ENCODE measurements at places on chromosomes 12 and 14.

GRCh38 chr14:101223127-101223526, 319.6 kb upstream of the RTL1 start:
- peaks cover 7% of the 10 kb centered on the region for H3K4me1 ChIP-seq
- DNase-seq = no peak
- peaks cover 2% of the 10 kb centered on the region for H3K36me3 ChIP-seq
- H3K27ac ChIP-seq = no peak overlapping the region

DNA sequence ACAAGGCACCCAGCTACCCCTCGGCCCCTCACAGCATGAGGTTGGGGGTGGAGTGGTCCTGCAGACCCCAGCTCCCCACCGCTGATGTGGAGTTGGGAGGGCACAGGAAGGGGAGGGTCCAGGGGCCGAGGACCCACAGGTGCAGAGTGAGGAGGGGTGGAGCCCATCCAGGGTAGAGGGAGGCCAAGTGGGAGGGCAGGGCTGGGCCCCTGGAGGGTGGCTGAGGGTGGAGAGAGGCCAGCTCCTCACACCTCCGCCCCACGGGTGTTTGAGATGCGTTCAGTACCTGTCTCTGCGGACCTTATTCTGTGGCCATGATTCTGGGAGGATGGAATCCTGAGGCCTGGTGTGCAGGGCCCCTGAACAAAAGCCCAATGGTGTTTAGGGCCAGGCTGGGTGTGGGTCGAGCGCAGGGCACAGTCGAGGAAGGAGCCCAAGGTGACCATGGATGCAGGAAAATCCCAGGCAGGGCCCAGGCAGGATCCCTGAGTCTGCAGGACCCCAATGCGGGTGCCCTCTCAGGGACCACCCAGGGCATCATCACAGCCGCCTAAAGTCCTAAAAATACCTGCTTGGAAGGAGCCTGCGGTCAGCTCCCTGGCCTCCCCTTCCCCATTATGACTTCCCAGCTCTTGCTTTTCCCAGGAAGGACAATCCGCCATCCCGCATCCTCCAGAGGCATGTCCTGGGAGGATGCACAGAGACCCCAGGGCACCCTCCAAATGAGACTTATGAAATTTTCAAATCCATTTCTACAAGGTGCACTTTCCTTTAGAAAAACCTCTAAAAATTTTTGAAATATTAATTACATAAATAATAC, 377.1 kb upstream of the SFSWAP start:
- peaks cover 1% of the 10 kb centered on the region for H3K36me3 ChIP-seq
- H3K4me1 ChIP-seq = no peaks in the 10 kb centered on the region
- DNase-seq = no peak
- no peak overlapping the region for H3K4me3 ChIP-seq

DNA sequence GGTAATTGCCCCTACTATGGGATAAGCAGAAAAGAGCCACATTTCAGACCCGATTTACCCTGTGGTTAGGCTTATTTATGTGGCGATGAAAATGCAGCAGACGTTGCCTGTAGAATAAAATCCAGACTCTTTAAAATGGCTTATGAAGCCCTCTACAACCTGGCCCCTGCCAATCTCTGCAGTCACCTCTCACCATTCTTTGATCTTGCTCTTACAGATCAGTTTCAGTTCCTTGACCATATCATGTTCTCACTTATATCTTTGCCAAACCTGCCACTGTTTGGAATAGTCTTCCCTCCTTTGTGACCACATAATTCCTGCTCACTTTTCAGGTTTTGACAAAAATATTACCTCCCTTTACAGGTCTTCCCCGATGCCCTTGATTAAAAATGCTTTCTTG, 264.3 kb upstream of the GARIN6 start:
- DNase-seq = no peak
- H3K27me3 ChIP-seq = peaks cover 2% of the 10 kb centered on the region
- no peak overlapping the region for H3K4me3 ChIP-seq

DNA sequence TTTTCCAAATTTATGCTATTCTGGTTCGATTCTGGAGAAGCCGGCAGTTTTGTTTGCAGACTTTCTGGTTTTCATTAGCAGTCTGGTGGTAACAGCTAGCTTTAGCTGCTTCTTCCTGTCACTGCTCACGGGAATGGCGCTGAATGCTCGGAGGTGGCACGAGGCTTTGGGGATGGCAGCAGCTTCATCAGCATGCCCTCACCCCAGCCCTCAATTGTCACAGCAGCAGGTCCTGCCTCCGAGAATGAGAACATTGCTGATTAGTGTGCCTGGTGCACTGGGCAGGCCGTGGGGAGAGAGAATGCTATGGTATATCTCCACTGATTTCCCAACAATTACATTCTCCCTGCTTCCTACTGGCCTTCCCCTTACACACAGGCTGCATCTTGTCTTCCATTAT, 73.6 kb downstream of the SAMD4A start:
- peaks cover 5% of the 10 kb centered on the region for H3K36me3 ChIP-seq
- no peak for DNase-seq
- H3K27me3 ChIP-seq = no peaks in the 10 kb centered on the region
- H3K27ac ChIP-seq = no peak overlapping the region
- peaks cover 47% of the 10 kb centered on the region for H3K4me1 ChIP-seq
- H3K4me3 ChIP-seq = no peak overlapping the region

- H3K4me1 ChIP-seq = peaks cover 75% of the 10 kb centered on the region
- no peaks in the 10 kb centered on the region for H3K27me3 ChIP-seq
- no peaks in the 10 kb centered on the region for H3K36me3 ChIP-seq
- peak overlapping the region; percentile 99 for H3K27ac ChIP-seq
- DNase-seq = no peak
These were observed 91.0 kb downstream of the LRRC74A start for GRCh38 chr14:76917158-76917596.

- H3K4me1 ChIP-seq = peaks cover 19% of the 10 kb centered on the region
- no peaks in the 10 kb centered on the region for H3K27me3 ChIP-seq
- H3K4me3 ChIP-seq = peak overlapping the region; percentile 33
- DNase-seq = no peak
These were observed 1.4 kb upstream of the CHFR start for GRCh38 chr12:132888852-132889251.

GRCh38 chr14:58947814-58948445, 240.5 kb upstream of the DAAM1 start:
- peaks cover 5% of the 10 kb centered on the region for H3K36me3 ChIP-seq
- H3K4me1 ChIP-seq = peaks cover 12% of the 10 kb centered on the region
- no peak overlapping the region for H3K4me3 ChIP-seq
- H3K27ac ChIP-seq = no peak overlapping the region
- no peaks in the 10 kb centered on the region for H3K27me3 ChIP-seq

DNA sequence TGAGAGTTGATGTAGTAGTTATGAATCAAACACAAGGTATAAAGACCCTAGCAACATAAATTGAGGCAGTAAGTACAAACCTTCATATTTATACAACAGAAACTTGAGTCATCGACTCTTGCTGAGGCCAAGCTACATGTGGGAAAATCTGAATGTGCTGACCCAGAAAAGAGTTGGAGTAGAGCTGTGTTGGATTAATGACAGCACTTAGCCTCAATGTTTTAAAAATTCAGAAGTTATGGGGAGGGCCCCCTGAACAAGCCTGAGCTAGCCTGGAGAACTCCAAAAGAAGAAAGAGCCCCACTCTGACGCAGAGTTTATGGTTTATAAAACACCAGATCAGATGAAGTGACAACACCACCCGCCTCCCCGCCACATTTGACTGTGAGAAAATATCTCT, 100.0 kb downstream of the DUSP6 start:
- no peak overlapping the region for H3K27ac ChIP-seq
- DNase-seq = no peak
- no peaks in the 10 kb centered on the region for H3K36me3 ChIP-seq
- no peak overlapping the region for H3K4me3 ChIP-seq

- H3K27me3 ChIP-seq = peaks cover 11% of the 10 kb centered on the region
- H3K4me1 ChIP-seq = no peaks in the 10 kb centered on the region
- DNase-seq = no peak
- no peak overlapping the region for H3K27ac ChIP-seq
- no peak overlapping the region for H3K4me3 ChIP-seq
- H3K36me3 ChIP-seq = no peaks in the 10 kb centered on the region
These were observed 6.0 kb downstream of the SDS start for GRCh38 chr12:113397497-113398197.

DNA sequence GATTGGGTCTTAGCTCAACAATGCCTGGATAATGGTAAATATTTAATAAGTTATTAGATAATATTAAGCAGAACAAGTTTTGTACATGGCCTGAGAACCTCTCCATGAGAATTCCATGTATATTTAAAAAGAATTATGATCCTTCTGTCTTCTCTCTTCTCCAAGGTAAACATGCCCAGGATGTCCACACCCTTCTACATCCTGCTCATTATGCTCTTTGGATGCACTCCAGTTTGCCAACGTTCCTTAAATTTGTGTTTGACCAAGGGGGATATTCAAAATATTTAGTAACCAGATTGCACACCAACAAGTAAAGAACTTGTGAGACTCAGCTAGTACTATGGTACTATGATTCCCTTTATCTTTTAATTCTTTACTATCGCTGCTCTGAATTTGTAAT, 44.8 kb upstream of the ERGIC2 start:
- peaks cover 5% of the 10 kb centered on the region for H3K36me3 ChIP-seq
- H3K27ac ChIP-seq = peak overlapping the region; percentile 42
- no peak for DNase-seq

GRCh38 chr12:34352098-34352497, 329.8 kb downstream of the ALG10 start:
- H3K27me3 ChIP-seq = no peaks in the 10 kb centered on the region
- no peaks in the 10 kb centered on the region for H3K4me1 ChIP-seq
- no peak for DNase-seq
- H3K36me3 ChIP-seq = no peaks in the 10 kb centered on the region
- H3K27ac ChIP-seq = no peak overlapping the region

- no peak for DNase-seq
- no peak overlapping the region for H3K27ac ChIP-seq
- H3K4me3 ChIP-seq = no peak overlapping the region
These were observed 127.9 kb upstream of the TMEM132D start for GRCh38 chr12:130031571-130032189.

DNA sequence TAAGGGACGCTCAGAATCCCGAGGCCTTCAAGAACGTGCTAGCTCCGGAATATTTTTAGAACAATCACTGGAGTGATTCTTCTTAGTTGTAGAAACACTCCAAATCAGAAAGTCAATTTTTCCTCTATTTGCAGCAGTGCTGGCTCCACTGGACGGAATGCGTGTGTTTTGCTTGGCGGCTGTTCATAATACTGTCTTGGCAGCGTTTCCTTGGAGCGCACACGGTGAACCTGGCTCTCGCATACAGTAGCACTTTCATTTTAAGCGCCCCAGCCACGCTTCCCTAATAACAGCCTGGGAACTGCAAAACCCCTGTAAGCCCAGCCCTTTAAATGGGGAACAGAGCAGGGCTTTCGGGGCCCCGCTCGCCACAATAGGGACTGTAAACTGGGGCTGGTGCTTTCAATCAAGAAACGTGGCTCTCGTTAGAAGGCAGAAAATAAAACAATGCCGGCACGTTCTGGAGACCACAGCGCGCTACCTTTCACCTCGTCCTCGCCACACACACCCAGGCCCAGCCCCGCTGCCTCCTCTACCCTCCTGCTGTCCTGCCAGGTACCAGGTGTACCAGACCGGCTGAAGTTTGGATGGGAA, 79.9 kb downstream of the BCL11B start:
- H3K4me3 ChIP-seq = peak overlapping the region; percentile 57
- H3K27ac ChIP-seq = peak overlapping the region; percentile 37
- peaks cover 15% of the 10 kb centered on the region for H3K4me1 ChIP-seq
- H3K27me3 ChIP-seq = peaks cover 36% of the 10 kb centered on the region
- peak; percentile 74 for DNase-seq

DNA sequence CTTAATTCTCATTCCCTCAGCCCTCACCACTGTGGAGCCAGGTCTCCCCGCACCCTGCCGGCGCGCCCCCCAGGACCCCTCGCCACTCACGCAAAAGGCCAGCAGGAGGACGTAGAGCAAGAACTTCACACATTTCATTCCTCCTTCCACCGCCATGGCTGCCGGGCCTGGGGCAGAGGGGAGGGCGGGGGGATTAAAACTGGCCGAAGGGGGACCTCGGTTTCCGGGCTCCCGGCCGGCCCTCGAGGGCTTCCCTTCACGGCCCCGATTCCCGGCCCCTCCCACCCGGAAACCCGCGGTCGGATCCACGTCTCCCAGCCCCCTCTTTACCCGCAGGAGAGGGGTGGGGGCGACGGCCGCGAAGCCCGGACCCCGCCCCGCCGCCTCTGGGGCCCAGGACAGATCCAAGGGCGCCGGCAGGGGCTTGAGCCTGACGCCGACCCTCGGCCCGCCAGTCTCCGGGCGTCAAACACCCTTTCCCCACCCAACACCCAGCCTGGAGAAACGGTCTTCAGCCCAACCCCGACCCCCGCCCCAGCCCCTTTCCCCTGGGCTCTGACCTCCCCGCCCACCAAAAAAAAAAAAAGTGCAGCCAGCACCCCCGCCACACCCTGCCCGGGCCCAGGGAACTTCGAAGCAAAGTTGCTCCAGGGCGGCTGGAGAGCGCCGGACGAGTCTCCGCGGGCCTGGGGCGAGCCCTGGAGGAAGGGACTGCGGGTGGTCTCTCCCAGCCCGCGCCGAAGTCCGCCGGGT, 447 bp downstream of the CD63 start:
- no peaks in the 10 kb centered on the region for H3K27me3 ChIP-seq
- H3K27ac ChIP-seq = peak overlapping the region; percentile 98
- H3K36me3 ChIP-seq = peaks cover 26% of the 10 kb centered on the region

- no peaks in the 10 kb centered on the region for H3K27me3 ChIP-seq
- no peak for DNase-seq
- H3K27ac ChIP-seq = peak overlapping the region; percentile 57
- no peaks in the 10 kb centered on the region for H3K36me3 ChIP-seq
These were observed 1.2 kb downstream of the PITPNM2 start for GRCh38 chr12:123149501-123150274.

- no peak for DNase-seq
- no peak overlapping the region for H3K4me3 ChIP-seq
- H3K4me1 ChIP-seq = peaks cover 21% of the 10 kb centered on the region
- peaks cover 13% of the 10 kb centered on the region for H3K36me3 ChIP-seq
- H3K27me3 ChIP-seq = no peaks in the 10 kb centered on the region
- peak overlapping the region; percentile 15 for H3K27ac ChIP-seq
These were observed 76.3 kb downstream of the CDK17 start for GRCh38 chr12:96323906-96324305.

- H3K4me3 ChIP-seq = peak overlapping the region; percentile 10
- peaks cover 2% of the 10 kb centered on the region for H3K36me3 ChIP-seq
- peak overlapping the region; percentile 90 for H3K27ac ChIP-seq
- H3K4me1 ChIP-seq = peaks cover 40% of the 10 kb centered on the region
- DNase-seq = no peak
These were observed 7.7 kb upstream of the IFNG-AS1 start for GRCh38 chr12:67981287-67982162.

All from chondrocyte (in vitro differentiated cells).